ENCODE measurements at places on chromosomes 1 and 21. TPM values are rescaled to one million over a fixed set of nuclear protein-coding genes. Genes with fewer than 3 reads are reported as not detected.
A peak's percentile ranks its signal among the peaks of the same experiment; 100 is the strongest.

- DNase-seq: no peak
These were observed 71.7 kb downstream of the SNX7 start for GRCh38 chr1:98732985-98733781.

DNA sequence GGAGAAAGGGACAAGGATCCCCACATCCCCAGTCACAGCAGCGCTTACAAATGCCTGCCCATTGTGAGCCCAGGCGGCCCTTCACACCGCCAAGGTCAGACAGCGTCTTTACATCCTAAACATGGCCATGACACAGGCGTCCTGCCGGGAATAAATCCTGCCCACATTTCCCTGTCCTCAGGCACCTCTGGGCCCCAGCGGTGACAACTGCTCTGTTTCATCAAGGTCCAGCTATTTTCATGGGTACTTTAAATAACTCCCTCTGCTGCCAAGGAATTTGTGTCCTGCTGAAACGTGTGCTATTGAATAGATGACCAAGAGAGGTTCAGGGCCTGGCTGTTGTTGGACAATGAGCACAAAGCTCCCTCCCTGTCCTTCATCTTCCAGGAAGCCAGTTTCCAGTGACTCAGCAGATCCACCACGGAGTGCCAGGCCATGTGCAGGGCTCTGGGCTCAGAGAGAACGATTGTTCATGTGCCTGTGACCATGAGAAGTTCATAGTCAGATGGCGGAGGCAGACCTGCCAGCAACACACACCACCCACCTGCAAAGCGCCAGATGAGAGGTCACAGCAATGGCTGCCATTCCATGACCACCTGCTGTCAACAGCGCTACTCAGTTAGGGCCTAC lies 195.8 kb downstream of the MATN1 start:
- DNase-seq: peak; percentile 41

CFHR3 gene
- not detected for total RNA-seq

DNA sequence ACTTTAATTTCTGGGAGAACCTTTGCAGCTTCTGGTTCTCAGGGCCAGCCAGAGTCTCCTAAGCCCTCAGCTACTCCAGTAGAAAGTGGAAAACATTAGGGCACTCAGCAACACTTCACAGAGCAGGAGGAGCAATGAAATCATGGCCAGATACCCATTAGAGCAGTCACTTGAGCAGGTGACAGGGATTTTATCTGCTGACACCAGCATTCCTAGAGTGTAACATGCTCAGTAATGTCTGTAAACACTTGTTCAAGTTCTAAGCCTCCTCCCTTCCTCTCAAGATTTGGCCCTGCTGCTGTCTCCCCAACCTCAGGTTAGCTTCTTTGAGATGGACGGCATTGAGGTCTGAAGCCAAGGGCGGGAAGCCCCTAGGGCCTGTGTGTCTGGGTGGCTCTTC lies 218.0 kb downstream of the GRIK3 start:
- DNase-seq: no peak

PLPPR5 gene
- total RNA-seq: not detected

SH2D2A gene
- total RNA-seq: 0.48 TPM

- DNase-seq: no peak
These were observed 12.4 kb downstream of the ZBTB18 start for GRCh38 chr1:244063498-244063897.

PIK3C2B gene
- 116 TPM for total RNA-seq

NUAK2 gene
- total RNA-seq: 41.2 TPM

GRCh38 chr1:14654554-14654953 lies 56.1 kb downstream of the KAZN start:
- DNase-seq: no peak

- no peak for DNase-seq
These were observed 17.8 kb downstream of the WNT9A start for GRCh38 chr1:227929751-227930472.

- no peak for DNase-seq
These were observed 43.0 kb upstream of the ITPKB start for GRCh38 chr1:226781937-226782609.

- no peak for DNase-seq
These were observed 57.5 kb downstream of the CD247 start for GRCh38 chr1:167460836-167461235.

HUNK gene
- 5.5 TPM for total RNA-seq

GRCh38 chr1:26723013-26723991 lies 27.5 kb downstream of the ARID1A start:
- DNase-seq: peak; percentile 86

- no peak for DNase-seq
These were observed 110.0 kb downstream of the GRIK3 start for GRCh38 chr1:36924282-36924811.

- DNase-seq: no peak
These were observed 836.5 kb upstream of the CXADR start for GRCh38 chr21:16676391-16676790.

DNA sequence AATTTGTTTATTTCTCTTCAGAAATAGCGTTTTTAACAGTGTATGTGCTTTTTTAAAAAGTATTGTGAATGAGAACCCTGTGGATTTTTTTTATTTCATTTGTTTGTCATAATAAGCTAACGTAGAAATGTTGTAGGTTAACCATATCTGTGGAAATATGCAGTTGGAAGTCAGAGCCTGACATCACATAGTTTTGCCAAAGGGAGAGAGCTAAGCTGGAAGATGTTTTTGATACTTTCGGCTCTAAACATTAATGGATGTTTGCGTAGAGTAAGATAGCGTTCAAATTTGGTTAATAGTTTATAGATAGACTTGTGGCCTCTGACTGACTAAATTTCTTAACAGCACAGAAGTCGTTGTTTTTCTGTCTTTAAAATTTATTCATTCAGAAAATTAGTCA lies 47.4 kb upstream of the ANGPTL1 start:
- DNase-seq: no peak

SYPL2 gene
- not detected for total RNA-seq

TNFRSF1B gene
- 6.3 TPM for total RNA-seq

DNA sequence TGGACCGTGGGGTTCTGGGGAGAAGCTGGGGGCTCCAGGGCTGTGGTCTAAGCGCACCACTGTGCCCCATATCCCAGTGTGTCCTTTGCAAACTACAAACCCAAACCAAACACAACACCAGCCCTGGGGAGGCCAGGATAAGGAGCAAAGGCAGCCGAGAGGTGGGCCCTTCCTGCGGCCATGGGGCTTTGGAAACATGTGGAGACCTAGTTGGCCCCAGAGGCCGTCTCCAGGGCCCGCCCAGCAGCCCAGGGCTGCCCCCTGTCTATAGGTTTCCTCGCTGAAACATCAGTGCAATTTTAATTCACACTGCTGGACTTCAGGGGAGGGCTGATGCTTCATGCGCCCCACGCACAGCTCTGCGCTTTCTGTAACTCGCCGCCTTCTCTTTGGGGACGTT lies 61.3 kb downstream of the PRDM16 start:
- no peak for DNase-seq

SUSD4 gene
- 8.2 TPM for total RNA-seq

HTR1D gene
- not detected for total RNA-seq

NECTIN4 gene
- 140 TPM for total RNA-seq

GRCh38 chr1:18041685-18042355 lies 65.8 kb upstream of the IGSF21 start:
- DNase-seq: no peak

DNA sequence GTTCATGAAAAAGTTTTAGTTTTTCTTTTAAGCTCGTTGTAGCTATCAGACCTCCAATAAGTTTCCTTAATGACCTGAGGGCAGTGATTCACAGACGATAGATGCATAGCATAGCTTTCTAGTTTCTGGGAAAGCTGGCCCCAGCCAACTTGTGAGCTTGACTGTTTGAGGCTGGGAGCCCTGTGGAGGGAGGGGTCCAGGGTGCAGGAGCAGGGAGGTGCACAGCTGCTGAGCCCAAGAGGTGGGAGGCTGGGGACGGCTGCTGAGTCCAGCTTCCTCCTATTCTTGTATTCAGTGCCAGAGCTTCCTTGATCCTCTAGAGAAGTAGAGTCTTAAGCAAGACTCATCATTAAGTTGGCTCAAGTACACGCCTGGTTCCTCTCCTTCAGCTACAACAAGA lies 11.0 kb upstream of the AVPR1B start:
- no peak for DNase-seq

AMY1C gene
- total RNA-seq: not detected

SMPDL3B gene
- total RNA-seq: 3.2 TPM

AADACL3 gene
- total RNA-seq: 46.0 TPM

CYP4B1 gene
- 61.8 TPM for total RNA-seq

GRCh38 chr1:2381741-2382620 lies 9.4 kb downstream of the MORN1 start:
- peak; percentile 92 for DNase-seq

GRCh38 chr1:86448670-86449069 lies 20.1 kb upstream of the CLCA1 start:
- DNase-seq: no peak

TMEM269 gene
- 0.16 TPM for total RNA-seq

DNA sequence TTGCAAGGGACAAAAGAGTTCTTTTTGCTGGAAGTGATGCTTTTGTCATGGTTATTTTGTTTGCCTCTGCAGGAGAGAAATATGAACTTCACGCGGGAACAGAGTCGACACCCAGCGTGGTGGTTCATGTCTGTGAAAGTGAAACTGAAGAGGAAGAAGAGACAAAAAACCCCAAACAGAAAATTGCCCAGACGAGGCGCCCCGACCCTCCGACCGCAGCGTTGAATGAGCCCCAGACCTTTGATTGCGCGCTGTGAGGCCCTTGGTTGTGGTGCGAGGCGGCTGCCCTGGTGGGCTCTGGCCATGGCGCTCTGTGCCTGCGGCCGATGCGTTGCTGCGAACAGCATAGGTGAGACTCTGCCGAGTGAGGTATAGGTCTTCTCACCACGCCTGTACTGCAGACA lies 20.9 kb upstream of the NCMAP start:
- DNase-seq: no peak

GRCh38 chr1:153001382-153001781 lies at the start of gene SPRR3:
TSS of gene SPRR3 (plus strand) at chr1:153001749. CDS start at chr1:153003021, 1,272 bp downstream.
- DNase-seq: no peak

- DNase-seq: no peak
These were observed 67.5 kb upstream of the CD1D start for GRCh38 chr1:158112994-158113758.

GRCh38 chr1:31843506-31843905 lies 27.7 kb upstream of the SPOCD1 start:
- no peak for DNase-seq

ZFP69B gene
- 1.1 TPM for total RNA-seq

- no peak for DNase-seq
These were observed 62.9 kb upstream of the ATP1A1 start for GRCh38 chr1:116310180-116310579.

- peak; percentile 61 for DNase-seq
These were observed 31.3 kb upstream of the TRABD2B start for GRCh38 chr1:48028218-48029069.

DNA sequence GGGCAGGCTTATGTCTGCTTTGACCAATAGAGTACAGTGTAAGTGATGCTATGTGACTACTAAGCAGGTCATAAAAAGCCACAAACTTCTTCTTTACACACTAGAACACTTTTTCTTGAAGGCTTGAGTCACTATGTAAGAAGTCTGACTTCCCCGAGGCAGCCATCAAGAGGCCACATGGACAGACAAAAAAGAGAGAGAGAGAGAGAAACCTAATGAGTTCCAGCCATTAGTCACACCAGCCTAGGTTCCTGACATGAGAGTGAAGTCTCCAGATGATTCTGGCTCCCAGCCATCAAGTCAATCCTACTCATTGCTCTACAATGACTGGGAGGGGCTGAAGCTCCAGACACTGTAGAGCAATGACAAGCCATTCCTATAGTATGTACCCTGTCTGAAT lies 101.4 kb downstream of the LHX9 start:
- no peak for DNase-seq

CASQ2 gene
- 1.5 TPM for total RNA-seq

GRCh38 chr1:203911806-203912205 lies 50.4 kb downstream of the SNRPE start:
- no peak for DNase-seq

SFN gene
- 813 TPM for total RNA-seq

DNA sequence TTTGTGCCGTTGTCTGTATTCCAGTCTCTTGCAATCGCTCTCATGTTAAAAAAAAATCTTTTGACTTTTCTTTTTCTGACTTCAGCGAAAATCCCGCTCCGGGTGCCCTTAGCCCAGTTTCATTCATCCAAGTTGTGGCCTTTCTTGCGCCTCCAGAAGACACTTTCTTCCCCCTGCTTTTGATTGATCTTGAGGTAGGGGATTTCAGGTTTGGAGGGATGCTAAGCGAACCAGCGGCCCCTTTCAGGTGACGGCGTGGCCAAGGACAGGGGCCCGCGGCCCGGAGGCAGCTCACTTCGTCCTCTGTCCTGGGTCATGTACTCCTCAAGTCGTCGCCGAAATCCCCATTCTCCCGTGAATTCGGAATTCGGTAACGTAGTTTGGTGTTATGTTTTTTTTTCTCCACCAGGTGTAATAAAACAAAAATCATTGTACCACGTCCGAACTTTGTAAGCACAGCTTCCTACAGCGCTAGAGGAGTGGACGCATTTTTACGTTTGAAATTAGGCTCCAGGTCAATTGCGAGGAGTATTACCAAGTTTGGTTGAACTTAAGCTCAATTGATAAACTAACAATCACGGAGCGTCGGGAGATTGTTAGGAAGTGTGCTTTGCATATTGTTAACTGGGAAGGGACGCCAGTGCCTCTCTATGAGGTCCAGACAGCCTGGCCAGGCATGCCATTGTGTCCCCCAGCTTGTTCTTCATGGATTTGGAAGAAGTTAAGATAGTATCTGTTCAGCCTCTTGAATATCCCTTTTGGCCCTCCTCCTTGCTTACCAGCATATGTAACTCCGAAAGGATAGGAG lies 1.1 kb downstream of the MRPS6 start:
- no peak for DNase-seq

CFHR1 gene
- total RNA-seq: not detected

GRCh38 chr1:218182455-218182854 lies 102.6 kb upstream of the RRP15 start:
- DNase-seq: no peak

DNA sequence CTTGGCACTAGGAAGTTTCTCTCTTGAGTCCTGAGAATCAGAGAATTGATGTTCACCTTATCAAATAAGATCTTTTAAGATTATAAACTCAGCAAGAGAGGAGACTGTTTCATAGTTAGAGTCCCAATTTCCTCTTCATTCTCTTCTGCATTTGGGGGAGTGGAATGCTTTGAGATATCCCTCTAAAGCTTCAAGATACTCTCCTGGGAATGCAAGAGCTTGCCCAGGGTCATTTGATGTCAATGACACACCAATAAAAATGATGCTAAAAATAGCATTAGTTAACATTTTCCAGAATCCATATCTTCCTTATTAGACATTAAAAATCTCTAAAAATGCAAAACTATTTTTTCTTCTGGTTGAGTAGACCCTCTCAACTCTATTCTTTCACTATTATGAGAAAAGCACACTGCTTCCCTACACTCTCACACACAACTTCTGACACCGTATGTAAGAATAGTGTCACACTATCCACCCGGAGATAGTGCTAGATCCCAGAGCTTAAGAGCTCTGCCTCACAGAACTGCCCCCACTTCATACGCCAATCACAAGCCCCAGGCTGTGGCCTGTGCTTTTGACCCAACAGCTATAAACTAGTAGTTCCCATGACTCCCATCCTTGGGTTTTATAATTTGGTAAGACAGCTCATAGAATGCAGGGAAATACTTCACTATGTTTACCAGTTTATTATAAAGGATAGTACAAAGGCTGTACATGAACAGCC lies 399.9 kb upstream of the RUNX1 start:
- DNase-seq: no peak
